ENCODE measurements at places on chromosomes 12 and 14.

DNA sequence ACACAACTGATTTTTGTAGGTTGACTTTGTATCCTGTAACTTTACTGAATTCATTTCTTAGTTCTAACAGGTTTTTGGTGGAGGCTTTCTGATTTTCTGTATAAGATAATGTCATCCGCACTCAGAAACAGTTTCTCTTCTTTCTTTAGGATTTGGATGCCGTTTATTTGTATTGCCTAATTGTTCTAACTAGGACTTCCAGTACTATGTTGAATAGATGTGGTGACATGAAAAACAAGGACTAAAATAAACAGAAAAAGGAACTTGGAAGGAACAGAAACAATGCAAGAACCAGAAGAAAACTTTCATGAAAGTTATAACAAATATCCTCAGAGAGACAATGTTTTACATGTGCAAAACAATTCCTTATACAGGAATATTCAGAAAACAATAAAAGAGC is 100.3 kb downstream of the GTF2A1 start:
- no peak for DNase-seq

- no peak for DNase-seq
These were observed 259.6 kb downstream of the AKAP6 start for GRCh38 chr14:32588448-32589320.

- no peak for DNase-seq
These were observed 13.4 kb upstream of the KRAS start for GRCh38 chr12:25264114-25264513.

DNA sequence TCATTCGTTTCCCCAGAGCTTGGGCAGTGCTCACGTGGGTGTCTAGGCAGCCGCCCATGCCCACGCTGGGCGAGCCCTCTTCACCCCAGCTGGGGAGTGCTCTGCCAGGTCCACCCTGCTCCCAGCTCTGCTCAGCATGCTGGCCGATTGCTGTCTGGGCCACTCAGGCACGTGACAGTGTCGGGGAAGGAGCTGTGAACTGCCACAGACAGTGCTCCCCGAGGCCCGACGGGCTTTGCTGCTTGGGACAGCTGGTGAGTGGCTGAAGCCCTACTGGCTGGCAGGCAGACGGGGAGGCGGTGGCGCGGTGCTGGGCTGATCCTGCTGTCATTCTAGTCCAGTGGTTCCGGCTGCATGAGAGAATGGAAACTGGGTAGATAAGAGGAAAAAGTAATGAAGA is 15.8 kb downstream of the NOC4L start:
- DNase-seq, result no peak

DNA sequence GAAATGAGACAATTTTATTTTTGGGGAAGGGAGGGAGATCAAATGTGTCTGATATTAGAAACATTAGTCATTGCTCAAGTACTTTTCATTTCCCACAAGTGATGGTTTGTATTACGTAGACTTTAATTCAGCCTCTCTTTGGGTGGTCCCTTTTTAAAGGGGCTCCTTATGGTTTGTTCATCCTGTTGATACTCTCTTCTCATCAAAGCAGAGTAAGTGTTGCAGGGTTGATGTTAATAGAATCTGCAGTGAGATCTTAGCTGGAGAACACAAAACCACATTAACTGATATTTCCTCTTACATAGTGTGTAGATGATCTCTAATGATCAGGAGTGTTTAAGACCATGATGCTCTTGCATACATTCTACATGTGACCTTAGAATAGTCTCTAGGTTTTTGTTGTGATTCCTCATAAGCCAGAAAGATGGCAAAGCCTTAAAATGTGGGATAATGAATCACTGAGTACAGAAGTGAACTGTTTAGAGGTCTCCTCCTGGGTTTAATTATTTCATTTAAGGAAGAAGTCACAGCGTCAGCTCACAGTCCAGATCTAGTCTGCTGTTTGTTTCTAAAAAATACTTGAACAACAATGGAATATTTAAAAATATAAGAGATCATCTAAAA is 87.4 kb upstream of the PTPRR start:
- DNase-seq, result no peak

GRCh38 chr12:89051065-89051677 is 301.1 kb downstream of the DUSP6 start:
- no peak for DNase-seq

GRCh38 chr12:89474615-89475014 is 50.0 kb downstream of the GALNT4 start:
- no peak for DNase-seq

- no peak for DNase-seq
These were observed 478 bp downstream of the RITA1 start for GRCh38 chr12:113186033-113186365.

GRCh38 chr12:76260390-76260748 is 87.8 kb downstream of the BBS10 start:
- DNase-seq, result no peak

All from uterus (tissue), 4 donors.